Neural progenitor cell (in vitro differentiated cells): ENCODE measurements at places on chromosomes 7 and 10. TPM values are rescaled to one million over a fixed set of nuclear protein-coding genes. Genes with fewer than 3 reads are reported as not detected.
A peak's percentile ranks its signal among the peaks of the same experiment; 100 is the strongest.

The PDK4 gene
- not detected in 2 replicates for total RNA-seq

- peak; percentile 44 for DNase-seq
Observed at GRCh38 chr10:12638103-12638502, 288.8 kb downstream of the CAMK1D start.

The OR2A5 gene
- not detected in 2 replicates for total RNA-seq

The TMEM120A gene
- 9.4 and 10.4 TPM in 2 replicates for total RNA-seq

The HELLS gene
- 237 and 314 TPM in 2 replicates for total RNA-seq

GRCh38 chr7:31954500-31954899, 115.7 kb downstream of the PDE1C start:
- DNase-seq, result no peak

DNA sequence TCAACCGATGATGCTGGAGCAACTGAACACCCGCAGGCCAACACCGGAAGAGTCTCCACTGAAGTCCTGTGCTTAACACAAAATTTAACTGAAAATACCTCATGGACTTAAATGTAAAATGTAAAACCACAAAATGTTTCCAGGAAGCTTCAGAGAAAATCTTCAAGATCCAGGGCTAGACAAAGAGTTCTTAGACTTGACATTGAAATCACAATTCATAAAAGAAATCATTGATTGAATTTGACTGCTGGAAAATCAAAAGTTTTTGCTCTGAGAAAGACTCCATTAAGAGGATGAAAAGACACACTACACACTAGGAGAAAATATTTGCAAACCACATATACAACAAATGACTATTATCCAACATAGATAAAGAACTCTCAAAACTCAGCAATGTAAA, 234.7 kb upstream of the PPP2R2D start:
- DNase-seq, result no peak

- no peak for DNase-seq
Observed at GRCh38 chr10:58625070-58625469, 112.4 kb downstream of the BICC1 start.

GRCh38 chr7:64706625-64707292, 40.8 kb downstream of the ZNF107 start:
- no peak for DNase-seq

DNA sequence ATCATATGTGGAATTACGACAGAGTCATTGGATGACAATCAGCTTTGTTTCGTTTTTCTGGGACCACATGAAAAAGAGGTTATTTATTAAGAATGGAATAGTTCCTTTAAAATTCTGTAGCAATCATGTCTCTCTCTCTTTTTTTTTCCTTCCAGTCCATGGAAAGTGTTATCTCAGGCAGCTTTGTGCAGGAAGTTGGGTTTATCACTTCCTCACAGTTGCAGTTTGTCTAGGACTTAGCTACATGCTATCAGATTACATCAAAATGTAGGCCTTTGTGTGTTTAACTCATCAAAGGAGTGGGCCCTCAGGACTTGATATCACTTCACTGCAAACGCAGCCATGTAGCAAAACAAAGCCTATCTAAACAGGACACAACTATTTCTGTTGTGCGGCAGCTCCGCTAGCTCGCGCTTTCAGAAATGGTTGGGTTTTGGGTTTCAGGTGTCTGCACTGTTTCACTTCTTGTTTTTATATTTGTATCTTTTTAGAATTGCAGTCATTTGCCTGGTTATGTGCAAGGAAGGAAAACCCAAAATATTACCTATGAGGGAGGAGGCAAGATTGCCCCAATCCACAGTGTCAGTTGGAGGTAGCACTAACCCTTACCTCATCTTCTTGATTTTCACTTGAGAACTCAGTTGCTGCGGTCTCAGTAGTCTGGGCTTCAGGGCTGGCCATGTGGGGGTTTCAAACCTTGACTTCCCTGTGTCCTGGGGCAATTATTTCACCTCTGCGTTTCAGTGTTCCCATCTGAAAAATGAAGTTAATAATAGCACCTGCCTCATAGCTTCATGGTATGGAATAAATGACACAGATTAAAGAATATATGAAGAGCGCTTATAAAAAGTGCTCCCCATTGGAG, 66.7 kb downstream of the HHEX start:
- no peak for DNase-seq

The STOX1 gene
- total RNA-seq, result 35.9 and 53.9 TPM in 2 replicates

The ITPRIP gene
- 1.6 and 4.4 TPM in 2 replicates for total RNA-seq

The HOXA2 gene
- not detected in 2 replicates for total RNA-seq

The IDI2 gene
- total RNA-seq, result not detected in 2 replicates

DNA sequence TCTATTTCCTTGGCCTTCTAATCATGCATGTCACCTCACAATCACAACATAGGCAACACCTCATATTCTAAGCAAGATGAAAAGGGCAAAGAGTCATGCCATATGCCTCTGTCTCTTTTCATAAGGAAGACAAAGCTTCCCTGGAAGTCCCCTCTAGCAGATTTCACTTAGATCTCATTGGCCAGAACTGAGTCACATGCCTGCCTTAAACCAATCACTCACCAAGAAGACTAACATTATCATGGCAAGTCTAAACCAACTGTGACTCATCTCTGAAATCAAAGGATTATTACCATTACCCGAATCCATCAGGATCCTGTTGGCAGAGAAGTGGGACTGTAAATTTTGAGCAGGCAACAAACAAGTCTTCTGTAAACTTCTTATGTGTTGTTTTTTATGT, 27.8 kb downstream of the CAV1 start:
- no peak for DNase-seq

DNA sequence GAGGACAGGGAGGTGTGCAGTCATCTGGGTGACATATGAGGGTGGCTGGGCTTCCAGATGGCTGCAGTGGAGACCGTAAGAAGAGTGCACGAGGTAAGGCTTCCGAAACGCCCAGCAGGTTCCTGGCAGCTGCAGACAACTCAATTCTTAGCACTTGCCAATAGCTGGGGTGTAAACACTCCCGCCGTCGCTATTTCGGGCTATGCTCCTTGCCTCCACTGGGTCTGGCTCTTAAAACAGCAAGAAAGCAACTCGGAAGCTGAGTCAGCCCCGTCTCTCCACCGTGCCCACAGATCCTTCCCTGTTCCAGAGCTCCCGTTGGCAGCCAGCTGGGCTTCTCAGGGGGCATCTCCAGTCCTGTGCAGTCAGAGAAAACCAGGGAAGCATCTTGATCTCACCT, 6.1 kb upstream of the PDGFA start:
- no peak for DNase-seq

The TEX36 gene
- total RNA-seq, result not detected in 2 replicates

The NODAL gene
- total RNA-seq, result not detected in 2 replicates

DNA sequence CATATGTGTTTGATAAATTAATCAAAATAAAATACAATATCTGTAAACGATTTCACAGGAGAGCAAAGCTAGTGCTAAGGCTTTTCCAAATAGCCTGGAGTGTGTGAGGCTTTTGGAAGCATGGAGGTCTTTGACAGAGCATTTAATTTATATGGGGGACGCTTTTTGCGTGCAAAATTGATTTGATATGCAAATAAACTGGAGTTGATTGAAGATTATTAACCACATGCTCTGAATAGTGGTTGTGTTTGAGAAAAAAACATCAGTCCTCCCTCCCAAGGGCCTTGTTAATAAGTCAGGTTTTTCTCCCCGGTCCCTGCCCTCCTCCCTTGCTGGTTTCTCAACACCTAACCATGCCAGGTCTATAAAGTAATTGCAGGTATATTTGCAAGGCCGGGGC, 85.1 kb upstream of the FGFR2 start:
- DNase-seq, result no peak

GRCh38 chr7:10802526-10802925, 171.1 kb upstream of the PHF14 start:
- no peak for DNase-seq

The MOSPD3 gene
- 3.0 and 11.5 TPM in 2 replicates for total RNA-seq

DNA sequence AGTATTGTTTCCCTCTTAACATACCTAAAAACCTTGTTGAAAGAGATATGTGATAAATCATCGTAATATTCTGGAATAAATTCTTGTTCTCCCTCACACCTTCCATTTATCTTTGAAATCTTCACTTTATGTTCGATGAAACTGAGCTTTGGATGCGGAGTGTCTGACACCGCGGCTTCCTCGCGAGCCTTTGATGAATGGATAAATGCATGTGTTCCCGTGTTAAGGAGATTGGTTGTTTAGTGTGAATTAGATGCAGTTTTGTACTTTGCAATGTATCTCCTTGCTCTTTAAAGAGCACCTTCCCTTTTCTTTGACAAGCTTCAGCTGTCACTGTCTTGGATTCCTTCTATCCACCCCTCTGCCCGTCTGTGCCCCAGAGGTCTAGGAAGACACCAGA, 138.1 kb downstream of the DOCK1 start:
- no peak for DNase-seq

GRCh38 chr7:74173074-74173473, 1.1 kb upstream of the EIF4H start:
- no peak for DNase-seq

DNA sequence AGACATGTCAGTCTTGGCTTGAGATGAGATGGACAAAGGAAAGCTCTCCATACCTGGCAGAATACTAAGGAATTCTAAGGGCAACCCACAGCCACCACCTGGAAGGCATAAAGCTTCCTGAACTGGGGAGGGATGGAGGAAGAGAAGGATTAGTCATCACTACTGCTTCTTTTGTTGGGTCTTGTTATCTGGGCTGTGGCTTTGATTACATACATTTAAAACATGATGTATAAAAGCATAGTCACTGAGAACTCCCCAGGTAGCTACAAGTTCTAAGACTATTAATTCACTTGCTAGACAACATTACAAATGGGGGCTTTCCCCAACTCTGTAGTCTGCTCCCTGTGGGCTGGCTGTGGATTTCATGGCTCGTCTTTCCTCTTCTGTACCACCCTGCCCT, 58.2 kb downstream of the RBM33 start:
- no peak for DNase-seq

The EVX1 gene
- not detected in 2 replicates for total RNA-seq

GRCh38 chr7:90604383-90604782, 8.3 kb downstream of the CDK14 start:
- DNase-seq, result no peak

GRCh38 chr7:91047636-91048035, 216.6 kb upstream of the FZD1 start:
- DNase-seq, result no peak

DNA sequence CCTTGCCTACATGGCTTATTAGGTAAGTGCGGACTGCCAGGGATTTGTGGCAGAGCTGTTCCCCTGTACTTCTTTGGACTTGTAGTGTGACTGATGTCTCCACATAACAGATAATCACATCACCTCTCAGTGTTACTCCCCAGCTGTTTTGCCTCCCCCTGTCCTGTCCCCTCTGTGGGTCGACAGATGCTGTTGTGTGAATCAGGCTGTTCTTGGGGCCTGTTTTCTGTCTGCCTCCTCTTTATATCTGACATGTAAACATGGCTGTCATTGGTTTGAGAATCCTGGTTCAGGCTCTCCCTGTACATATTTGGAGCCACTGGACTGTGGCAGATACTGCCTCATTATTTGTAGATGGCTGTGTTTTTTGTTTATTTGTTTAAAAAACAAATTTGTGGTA, 22.7 kb downstream of the CCNY start:
- DNase-seq, result no peak

The NYAP1 gene
- 1.2 and 6.7 TPM in 2 replicates for total RNA-seq

DNA sequence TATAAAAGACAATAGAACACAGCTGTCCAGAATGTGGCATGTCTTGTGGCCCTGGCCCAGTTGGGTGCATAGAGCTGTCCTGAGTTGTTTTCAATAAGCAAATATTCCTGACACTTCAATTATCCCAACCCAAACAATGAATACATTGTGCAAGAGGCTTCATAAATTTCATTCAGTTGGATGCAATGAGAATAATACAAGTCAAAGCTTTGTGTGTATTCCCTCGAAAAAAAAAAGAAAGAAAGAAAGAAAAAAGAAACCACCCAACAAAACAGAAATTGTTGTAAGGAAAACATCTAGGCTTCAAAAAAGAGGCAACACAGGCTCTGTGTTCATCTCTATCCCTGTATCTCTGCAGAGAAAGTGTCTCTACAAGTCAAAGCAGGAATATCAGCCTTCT, 138.7 kb upstream of the ADO start:
- no peak for DNase-seq

DNA sequence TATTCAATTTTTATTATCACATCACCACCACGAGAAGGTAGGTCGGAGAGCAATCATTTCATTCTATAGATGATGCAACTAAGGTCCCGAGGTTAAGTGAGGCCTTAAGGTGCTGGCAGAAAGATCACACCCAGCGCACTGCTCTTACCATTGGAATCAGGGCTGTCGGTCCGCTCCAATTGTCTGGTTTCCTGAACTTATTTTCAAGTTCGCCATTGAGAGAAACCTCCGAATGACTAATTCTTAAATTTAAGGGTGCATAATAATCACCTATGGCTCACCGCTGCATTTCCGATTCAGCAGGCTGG, 625 bp upstream of the GSTO2 start:
- no peak for DNase-seq

The TUBB8 gene
- 1.9 and 4.3 TPM in 2 replicates for total RNA-seq

DNA sequence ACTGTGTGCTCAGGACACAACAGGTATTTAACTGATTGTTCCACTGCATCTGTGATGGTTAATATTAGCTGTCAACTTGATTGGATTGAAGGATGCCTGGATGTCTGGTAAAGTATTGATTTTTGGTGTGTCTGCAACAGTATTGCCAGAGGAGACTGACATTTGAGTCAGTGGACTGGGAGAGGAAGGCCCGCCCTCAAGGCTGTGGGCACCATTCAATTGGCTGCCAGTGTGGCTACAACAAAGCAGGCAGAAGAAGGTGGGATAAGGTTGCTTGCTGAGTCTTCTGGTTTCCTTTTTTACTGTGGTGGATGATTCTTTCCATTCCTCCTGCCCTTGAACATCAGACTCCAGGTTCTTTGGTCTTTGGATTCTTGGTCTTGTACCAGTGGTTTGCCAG, 137.1 kb upstream of the FAM13C start:
- DNase-seq, result no peak

The EPHA1 gene
- total RNA-seq, result 4.1 and 6.0 TPM in 2 replicates

- DNase-seq, result no peak
Observed at GRCh38 chr10:44154956-44155355, 229.9 kb downstream of the CXCL12 start.

DNA sequence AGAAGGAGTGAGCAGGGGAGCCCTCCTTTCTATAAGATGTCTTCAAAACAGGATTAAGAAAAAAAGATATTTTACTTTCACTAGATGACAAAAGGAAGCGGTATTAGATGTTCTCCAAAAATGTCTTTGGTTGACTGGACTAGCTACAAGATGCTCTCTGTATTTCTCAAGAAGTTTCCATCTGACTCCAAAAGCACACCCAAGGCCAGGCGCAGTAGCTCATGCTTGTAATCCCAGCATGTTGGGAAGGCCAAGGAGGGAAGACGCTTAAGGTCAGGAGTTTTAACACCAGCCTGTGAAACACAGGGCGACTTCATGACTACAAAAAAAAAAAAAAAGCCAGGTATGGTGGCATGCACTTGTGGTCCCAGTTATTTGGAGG, 84.5 kb downstream of the PIP4K2A start:
- DNase-seq, result no peak

The MEOX2 gene
- total RNA-seq, result 0.25 TPM in 1 of 2 replicates, not detected in the other

- no peak for DNase-seq
Observed at GRCh38 chr7:115068220-115068619, 146.3 kb downstream of the MDFIC start.

The BAIAP2L1 gene
- total RNA-seq, result 29.5 and 35.1 TPM in 2 replicates

The CHCHD1 gene
- 51.3 and 66.7 TPM in 2 replicates for total RNA-seq
